ENCODE measurements at places on chromosomes 3 and 15. TPM values are rescaled to one million over a fixed set of nuclear protein-coding genes. Genes with fewer than 3 reads are reported as not detected.
A peak's percentile ranks its signal among the peaks of the same experiment; 100 is the strongest.

The PLA2G4D gene
- not detected for total RNA-seq

The SERINC4 gene
- not detected for total RNA-seq

The PRR20G gene
- not detected for total RNA-seq

The SLCO2A1 gene
- 115 TPM for total RNA-seq

The ARHGEF26 gene
- total RNA-seq: 88.0 TPM

The SYNPR gene
- total RNA-seq: not detected

The MCF2L2 gene
- 0.85 TPM for total RNA-seq

The MB21D2 gene
- total RNA-seq: 6.4 TPM

The MYRIP gene
- total RNA-seq: 5.1 TPM

The ANKRD63 gene
- not detected for total RNA-seq

The HDC gene
- 8.3 TPM for total RNA-seq

The MNS1 gene
- total RNA-seq: 0.28 TPM

The THSD4 gene
- total RNA-seq: 150 TPM

The AADACL2 gene
- not detected for total RNA-seq

The ONECUT1 gene
- total RNA-seq: not detected

The SERPINI2 gene
- not detected for total RNA-seq

GRCh38 chr3:48140336-48140757 is 47.9 kb downstream of the CDC25A start:
- DNase-seq: no peak

- DNase-seq: no peak
Measured at GRCh38 chr3:101720851-101721840, 3.3 kb upstream of the CEP97 start.

DNA sequence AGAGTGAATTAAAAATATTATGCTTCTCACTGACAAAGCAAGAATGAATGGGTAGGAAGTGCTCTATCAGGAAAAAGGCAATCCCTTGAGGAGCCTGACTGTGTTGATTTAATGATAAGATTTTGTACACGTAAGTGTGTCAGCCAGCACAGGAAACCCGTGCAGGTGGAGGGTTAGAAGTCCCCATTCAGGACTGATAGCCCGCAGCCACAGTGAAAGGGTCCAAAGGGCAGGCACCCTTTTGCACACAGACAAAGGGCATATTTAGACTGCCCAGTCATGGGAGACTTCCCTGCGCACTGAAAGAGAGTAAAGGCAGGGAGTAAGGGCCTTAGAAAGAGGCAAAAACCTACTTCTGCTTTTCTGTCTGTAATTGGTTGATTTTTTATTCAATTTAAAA is 26.4 kb upstream of the SKIL start:
- DNase-seq: no peak

GRCh38 chr3:53416530-53416929 is 69.2 kb upstream of the DCP1A start:
- no peak for DNase-seq

DNA sequence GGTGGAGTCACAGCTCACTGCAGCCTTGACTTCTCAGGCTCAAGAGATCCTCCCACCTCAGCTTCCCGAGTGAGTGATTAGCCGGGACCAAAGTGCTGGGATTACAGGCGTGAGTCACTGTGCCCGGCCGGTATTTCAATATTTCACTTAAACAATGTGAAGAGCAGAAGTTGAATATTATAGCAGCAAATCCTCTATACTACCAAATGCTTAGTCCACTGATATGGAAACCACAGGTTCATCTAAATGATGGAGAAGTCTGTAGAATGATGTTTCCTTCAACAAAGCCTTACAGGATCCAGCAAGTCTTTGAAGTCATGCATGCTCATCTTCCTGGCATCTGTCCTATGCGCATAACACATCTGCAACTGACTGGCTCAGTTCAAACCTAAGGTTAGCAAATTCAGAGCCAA is 20.3 kb upstream of the UACA start:
- DNase-seq: no peak

DNA sequence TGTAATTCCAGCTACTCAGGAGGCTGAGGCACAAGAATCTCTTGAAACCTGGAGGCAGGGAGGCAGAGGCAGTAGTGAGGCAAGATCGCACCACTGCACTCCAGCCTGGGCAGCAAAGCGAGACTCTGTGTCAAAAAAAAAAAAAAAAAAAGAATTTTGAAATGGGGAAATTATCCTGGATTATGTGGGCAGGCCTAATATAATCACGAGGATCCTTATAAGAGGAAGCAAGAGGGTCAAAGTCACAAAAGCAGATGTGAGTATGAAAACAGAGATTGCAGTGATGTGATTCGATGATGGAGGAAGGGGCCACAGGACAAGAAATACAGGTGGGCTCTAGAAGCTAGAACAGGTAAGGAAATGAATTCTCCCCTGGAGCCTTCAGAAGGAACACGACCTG is 159.6 kb downstream of the LEKR1 start:
- DNase-seq: no peak

DNA sequence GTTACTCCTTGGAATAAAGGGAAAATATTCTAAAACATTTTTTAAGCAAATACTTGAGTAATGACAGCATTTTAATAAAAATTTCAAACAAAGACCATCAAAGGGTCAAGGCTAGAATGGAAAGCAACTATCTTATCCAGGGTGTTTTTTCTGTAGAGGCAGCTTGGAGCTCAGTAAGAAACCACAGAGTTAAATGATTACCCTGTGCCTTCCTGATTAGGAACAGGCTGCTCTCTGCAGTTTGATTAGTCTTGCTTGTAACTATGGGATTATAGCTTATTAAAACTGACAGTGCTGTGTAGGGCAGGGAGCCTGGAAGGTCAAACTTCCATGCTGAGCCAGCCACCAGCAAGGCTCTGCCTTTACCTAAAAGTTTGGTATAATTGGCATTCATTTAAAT is 33.1 kb downstream of the QTRT2 start:
- DNase-seq: no peak

DNA sequence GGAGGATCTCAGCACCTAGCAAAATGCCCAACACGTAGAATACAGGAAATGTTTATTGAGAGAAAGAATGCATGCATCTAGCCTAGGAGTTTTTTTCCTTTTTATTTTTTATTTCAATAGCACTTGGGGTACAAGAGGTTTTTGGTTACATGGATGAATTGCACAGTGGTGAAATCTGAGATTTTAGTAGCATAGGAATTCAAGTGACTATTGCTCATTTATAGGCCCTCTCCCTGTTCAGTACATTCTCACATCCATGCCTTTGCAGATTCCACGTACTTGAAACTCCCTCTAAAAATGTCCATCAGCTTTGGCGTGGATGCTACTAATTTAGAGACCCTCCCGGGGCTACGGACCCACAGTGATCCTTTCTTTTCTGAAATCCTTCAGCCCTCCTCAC is 61.7 kb upstream of the PIAS1 start:
- no peak for DNase-seq

GRCh38 chr3:184298759-184299487 is at the start of gene PSMD2:
TSS of gene PSMD2 (plus strand) at chr3:184299241. CDS start at chr3:184299267, 26 bp downstream.
- peak; percentile 88 for DNase-seq

GRCh38 chr3:184229394-184230080 is at the start of gene VWA5B2:
TSS of gene VWA5B2 (plus strand) at chr3:184229585. CDS start at chr3:184230529, 944 bp downstream.
- DNase-seq: no peak

GRCh38 chr15:70447928-70448698 is 315.2 kb downstream of the UACA start:
- DNase-seq: no peak

- no peak for DNase-seq
Measured at GRCh38 chr3:126731044-126731443, 27.0 kb downstream of the CHCHD6 start.

- DNase-seq: no peak
Measured at GRCh38 chr3:104514776-104515175, 851.9 kb upstream of the ALCAM start.

GRCh38 chr3:12578742-12579141 is 21.9 kb downstream of the MKRN2 start:
- DNase-seq: no peak

- DNase-seq: no peak
Measured at GRCh38 chr3:175186511-175186910, 327.4 kb downstream of the NAALADL2 start.

GRCh38 chr3:160296591-160296990 is 71.4 kb downstream of the C3orf80 start:
- no peak for DNase-seq

- no peak for DNase-seq
Measured at GRCh38 chr3:13172644-13173013, 99.4 kb upstream of the IQSEC1 start.

DNA sequence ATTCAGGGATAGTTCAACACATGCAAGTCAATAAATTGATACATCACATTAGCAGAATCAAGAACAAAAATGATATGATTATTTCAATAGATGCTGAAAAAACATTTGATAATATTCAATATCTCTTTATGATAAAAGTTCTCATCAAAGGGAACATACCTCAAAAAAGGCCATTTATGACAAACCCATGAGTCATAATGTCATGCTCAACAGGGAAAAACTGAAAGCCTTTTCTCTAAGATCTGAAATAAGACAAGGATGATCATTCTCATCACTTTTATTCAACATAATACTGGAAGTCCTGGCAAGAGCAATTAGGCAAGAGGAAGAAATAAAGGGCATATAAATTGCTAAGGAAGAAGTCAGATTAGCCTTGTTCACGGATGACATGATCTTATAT is 54.1 kb upstream of the TMEM158 start:
- DNase-seq: no peak

- DNase-seq: no peak
Measured at GRCh38 chr3:136835813-136836510, 17.0 kb downstream of the SLC35G2 start.

DNA sequence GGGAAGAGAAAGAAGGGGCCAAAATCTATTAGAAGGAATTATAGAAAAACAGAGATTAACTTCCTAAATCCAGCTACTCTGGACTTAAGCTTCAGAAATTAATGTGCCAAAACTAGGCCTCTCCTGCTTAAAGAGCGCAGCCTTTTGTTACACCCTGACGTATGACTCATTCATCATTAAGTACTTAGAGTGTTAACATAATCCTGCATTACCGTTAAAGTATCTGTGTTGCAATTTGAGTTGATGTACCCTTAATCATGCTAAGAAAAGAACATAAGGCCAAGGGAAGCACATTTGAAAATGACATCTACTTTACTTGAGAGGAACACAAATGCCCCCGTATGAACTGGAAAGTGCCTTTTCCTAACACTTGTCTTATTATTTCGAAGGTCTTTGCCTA is 7.9 kb downstream of the HTR3D start:
- DNase-seq: no peak

DNA sequence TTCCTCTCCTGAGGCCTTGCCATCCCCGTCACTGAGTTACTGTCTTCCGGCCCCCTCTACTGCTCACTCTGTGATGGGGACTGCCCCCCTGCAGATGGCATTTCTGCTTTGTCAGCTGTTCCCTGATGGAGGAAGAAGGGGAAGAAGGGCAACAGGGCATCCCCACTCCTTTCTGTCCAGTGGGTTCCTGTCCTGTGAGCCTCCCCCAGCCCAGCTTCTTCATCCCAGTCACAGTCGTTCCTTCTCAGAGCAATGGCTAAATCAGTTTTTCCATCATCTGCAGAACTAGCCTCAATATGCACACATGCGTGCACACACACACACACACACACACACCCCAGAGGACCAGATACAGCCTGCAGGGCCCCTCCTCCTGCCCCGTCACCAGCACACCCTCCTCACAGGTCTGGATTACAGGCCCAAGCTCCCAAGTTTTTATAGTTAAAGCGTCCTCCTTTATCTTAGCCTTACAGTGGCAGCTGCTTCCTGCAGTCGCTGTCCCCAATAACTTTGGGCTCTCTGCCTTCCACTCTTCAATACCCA is 21.4 kb downstream of the ALDH1L1 start:
- DNase-seq: no peak

- DNase-seq: no peak
Measured at GRCh38 chr3:109897734-109898133, 560.4 kb upstream of the DPPA4 start.
